ENCODE measurements at places on chromosomes 5 and 9.

GRCh38 chr5:172853355-172853975, 19.4 kb downstream of the ERGIC1 start:
- DNase-seq = no peak

DNA sequence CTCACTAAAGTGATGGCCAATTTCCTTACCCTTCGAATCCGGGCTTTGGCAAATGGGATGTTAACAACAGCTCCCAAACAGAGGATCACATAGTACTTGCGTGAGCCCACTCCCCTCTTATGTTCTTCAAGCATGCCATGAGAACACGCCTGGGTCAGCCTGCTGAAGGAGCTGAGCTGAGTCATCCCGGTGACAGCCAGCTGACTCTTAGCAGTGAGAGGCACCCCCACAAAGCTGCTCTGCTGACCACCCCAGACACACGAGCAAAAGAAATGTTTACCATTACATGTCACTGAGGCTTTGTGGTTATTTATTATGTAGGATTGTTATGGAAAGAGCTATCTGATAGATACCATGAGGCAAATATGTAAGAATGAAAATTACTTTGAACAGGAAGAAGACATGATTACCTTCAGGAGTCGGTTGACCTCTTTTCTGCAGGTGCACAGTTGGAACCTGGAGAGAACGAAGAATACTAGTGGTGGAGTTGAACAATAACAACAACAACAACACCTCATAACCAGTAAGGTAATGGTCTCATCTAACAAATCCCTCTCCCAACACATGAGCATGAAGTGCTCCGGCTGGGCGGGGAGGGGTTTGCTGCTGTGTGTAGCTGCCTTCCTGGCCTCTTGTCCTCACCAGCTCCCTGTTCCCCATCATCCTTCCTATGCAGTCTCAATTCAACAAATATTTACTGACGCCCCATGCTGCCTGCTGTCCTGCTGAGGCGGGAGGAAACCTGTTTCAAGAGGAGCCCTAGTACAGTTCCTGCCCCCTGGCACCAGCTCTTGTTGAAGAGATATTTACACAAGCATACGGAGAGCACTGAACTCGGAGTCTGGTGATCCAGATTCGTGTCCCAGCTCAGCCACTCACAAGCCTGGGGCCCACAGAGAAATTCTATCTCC, 69.4 kb upstream of the LHFPL2 start:
- DNase-seq = no peak

- DNase-seq = no peak
These were observed 77.7 kb downstream of the RGS3 start for GRCh38 chr9:113541019-113541900.

- DNase-seq = no peak
These were observed 59.4 kb upstream of the TNFSF8 start for GRCh38 chr9:114989600-114990410.

GRCh38 chr5:178221282-178221681, 11.3 kb downstream of the PHYKPL start:
- DNase-seq = no peak

- no peak for DNase-seq
These were observed 399.0 kb downstream of the MED10 start for GRCh38 chr5:5979377-5979760.

- no peak for DNase-seq
These were observed 17.1 kb upstream of the LIFR start for GRCh38 chr5:38573521-38573920.

DNA sequence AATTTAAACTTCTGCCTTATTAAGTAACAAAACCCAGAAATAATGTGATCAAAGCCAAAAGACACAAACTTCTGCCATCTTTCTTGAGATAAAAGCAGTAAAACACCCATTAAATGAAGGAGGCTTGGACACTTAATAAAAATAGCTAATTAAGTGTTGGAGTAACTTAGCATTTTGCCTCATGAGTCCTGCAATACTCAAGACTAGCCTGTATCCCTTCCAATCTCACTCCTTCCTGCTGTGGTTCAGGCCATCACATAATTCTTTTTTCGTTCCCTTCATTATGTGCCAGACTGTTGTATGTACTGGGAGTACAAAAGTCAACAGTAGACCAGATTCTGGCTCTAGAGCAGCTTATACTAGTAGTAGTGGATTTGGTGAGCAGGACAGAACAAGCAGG, 250.2 kb downstream of the NFIB start:
- no peak for DNase-seq

DNA sequence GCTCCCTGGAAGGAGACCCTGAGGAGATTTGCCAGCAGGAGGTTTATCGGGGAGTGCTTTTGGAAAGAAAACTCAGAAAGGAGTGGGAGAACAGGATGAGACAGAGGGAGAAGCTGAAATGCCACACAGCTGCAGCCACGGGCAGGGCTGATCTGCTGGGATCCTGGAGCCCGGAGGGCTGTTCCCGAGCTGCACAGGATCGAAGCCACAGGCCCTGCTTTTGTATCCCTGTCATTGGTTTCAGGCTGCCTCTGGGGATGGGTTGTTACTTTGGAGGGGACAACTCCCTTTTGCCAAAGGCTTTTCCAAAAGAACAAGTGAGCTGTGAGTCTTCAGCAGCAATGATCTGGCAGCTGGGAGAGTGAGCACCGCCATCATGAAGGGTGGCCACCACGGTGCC, 152.5 kb upstream of the PTCH1 start:
- DNase-seq = no peak

DNA sequence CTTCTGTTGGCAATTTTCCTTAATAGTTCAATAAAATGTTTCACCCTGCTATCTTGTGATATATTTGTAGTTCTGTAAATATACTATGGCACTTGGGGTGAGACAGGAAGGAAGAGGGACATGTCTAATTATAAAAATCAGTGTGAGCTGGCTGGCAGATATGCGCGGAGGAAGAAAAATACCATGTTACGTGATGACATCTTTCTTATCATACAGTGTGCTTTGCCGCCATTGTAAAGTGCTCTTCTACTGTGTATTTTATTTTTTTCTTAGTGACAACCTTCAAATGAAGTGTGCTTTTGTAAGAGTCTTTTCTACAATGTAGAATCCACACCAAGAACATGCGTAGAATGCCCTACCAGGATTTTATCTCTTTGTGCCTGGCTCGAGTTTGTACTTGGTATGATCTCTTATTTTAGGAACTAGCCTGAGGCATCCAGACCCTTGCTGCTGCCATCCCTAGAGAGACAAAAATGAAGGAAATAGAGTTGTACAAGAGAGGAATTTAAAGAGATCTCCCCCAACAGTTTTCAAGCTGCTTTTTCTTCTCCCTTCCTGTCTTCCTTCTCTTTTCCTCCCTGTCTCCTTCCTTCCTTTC, 46.7 kb upstream of the RIOK2 start:
- no peak for DNase-seq

- no peak for DNase-seq
These were observed 137.2 kb upstream of the FST start for GRCh38 chr5:53343187-53343586.

GRCh38 chr5:128632264-128632663, 94.2 kb upstream of the FBN2 start:
- DNase-seq = no peak

DNA sequence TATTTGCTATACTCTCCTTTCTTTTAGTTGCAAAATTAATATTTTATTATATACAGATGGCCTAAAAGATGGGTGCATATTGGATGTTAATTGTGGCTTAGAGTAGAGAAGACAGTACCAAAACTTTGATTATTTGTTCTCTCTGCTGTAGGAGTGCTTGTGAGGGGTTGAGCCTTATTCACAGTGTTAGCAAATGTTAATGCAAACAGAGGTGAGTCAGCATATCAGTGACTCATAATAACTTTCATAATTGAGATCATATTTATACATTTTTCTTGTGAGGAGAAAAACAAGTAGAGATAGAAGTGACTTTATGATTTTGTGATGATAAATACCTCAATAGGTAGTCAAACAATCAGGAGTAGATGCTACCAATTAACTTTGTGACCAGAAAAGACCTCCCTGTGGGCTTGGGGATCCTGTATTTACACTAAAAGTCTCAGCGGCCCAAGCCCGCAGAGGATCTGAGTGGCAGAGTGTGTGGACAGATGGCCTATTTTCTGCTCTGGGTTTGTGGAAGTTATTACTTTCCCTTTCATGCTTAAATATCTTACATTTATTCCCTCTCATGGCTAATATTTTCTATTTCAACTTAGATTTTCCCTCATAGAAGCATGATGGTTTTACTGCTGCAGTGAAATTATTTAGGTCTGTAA, 226.5 kb downstream of the TAF11L14 start:
- DNase-seq = no peak
